IPS DF 6.9 (cell line): ENCODE measurements at places on chromosomes 1 and 21.

DNA sequence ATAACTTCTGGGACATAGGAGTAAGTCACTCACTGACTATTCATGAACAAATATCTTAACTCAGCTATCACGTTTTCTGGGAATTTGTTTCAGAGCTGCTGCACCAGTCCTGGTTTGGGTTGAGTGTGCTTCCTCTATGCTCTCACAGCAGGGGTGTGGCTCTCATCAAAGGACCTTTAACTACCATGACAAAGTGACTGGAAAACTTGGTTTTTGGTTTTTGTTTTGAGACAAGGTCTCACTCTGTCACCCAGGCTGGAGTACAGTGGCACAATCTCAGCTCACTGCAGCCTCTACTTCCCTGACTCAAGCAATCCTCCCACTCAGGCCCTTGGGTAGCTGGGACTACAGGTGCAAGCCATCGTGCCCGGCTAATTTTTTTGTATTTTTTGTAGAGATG, 4.1 kb downstream of the ILDR2 start:
- DNase-seq = no peak

GRCh38 chr1:178011864-178012503, 42.1 kb upstream of the SEC16B start:
- DNase-seq = no peak

- no peak for DNase-seq
Observed at GRCh38 chr1:41479000-41479807, 5.3 kb downstream of the EDN2 start.

DNA sequence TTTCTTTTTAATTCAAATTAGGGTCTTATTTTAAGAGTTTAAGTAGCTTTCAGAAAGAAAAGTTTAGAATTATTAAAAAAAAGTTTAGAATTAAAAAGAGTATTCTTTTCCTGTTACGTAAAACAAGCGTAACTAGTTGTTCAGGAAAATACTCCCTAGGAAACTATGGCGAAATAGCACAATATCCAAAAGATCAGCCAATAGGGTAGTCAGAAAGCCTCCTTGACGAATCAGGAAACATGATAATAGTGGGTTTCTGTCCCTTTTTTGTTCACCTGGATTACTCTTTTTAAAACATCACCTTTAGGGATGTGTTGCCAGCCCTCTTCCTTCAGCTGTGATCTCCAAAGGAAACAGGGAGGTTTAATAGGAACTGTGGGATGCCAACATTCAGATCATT, 25.2 kb downstream of the S1PR1 start:
- DNase-seq = no peak

DNA sequence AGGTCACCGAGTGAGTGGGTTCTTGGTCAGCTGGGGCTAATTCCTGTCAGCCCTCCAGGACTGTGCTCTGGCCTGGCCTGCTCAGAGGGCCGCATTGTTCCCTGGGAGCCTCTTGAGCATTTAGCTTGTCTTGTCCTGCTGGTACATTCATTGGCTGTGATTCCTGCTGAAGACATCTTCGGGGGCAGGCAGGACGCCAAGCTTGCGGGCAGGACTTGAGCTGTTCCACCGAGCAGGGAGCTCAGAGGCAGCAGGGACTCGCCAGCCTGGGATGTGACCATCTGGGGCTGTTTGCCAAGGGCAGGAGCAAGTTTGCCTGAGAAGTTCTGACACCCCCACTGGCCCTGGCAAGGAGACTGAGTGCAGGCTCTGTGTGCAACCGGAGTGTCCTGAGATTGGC, 7.0 kb upstream of the SLC26A9 start:
- DNase-seq = no peak

GRCh38 chr1:10663678-10664035, 132.8 kb downstream of the CASZ1 start:
- DNase-seq = no peak

GRCh38 chr1:19469004-19469403, 16.3 kb downstream of the CAPZB start:
- no peak for DNase-seq

GRCh38 chr1:217432339-217432738, 198.6 kb downstream of the GPATCH2 start:
- no peak for DNase-seq

DNA sequence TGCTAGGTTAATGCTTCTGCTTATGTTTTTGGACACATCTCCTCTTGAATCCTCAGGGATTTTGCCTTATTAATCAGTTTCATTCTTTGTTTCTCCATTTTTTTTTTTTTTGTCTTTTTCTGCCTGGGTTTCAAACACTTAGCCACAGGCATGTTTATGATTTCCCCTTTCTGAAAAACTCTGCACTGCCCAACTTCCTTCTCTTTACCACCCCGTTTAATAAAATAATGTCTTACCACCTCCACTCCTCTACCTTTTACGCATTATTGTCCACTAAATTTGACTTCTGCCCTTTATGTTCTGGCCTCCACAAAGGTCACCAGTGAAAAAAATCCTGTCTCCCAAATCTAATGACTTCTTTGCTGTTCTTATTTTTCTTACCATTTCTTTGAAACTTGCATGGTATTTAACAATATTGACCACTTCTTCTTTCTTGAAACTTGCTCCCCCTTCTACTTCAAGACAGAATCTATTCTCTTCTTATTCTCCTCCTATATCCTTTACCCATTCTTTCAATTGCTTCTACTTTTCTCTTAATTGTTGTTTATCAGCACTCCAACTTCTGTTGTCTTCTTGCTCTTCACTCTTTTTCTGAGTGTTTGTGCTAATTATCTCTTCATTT, 150.3 kb downstream of the TNFSF18 start:
- no peak for DNase-seq

- no peak for DNase-seq
Observed at GRCh38 chr1:110292031-110292741, 47.0 kb upstream of the RBM15 start.

- no peak for DNase-seq
Observed at GRCh38 chr1:117001254-117001927, at the start of gene CD101. CD101 (plus strand) TSS chr1:117001760; CDS start chr1:117001818, 58 bp downstream.

DNA sequence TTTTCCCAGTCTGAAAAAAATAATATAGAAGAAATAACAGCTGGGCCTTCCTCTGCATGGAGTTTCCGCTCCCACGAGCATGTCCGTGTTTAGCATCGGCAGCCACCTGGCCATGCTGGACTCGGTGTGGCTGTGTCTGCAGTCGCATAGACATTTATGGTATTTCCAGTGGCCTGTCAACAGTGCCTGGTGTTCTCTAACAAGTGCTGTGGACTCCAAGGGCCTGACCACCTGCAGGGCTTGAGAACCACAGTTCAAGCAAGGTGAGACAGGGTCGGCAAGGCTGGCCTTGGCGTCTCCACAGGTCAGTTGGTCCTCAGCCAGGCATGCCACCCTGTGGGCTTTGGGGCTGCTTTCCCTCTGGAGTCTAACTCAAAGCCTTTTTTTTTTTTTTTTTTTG, 124.8 kb downstream of the PGBD5 start:
- no peak for DNase-seq

DNA sequence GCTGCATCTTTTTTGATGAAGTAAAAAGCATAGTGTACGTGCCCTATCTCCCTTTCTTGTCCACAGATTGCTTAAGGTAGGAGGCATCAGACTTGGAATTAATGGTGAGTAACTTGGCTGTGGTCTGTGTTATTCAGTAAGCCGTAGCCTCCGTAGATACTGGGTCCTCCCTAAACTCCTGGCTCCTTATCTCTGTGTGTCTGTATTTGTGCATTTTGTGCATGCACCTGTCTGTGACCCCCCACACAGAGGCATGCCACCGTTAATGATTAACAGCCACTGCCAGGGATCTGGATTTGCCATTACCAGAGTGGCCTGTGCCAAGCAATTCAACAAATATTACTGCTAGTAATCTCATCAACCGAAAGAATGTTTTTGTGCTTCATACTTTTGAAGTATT, 31.9 kb downstream of the MAP3K21 start:
- no peak for DNase-seq

GRCh38 chr21:37449302-37449937, 82.8 kb downstream of the DYRK1A start:
- DNase-seq = no peak

DNA sequence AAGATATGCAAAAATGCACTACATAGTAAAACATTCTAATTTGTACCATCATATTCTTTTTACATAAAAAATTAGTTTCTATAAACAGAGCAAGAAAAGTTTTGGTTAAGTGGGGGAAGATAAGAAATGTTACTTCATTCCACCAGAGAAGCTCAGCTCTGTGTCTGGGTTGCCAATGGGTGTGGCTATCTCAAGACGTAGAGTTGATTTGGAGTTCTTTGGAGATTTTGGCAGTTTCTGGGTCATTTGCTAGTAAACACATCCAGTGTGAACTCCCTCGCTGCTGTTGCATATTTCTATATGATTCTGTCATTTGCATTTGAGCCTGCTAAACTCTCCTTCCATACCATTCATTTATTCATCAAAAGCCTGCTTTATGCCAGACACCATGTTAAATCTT, 7.2 kb downstream of the RGL1 start:
- DNase-seq = no peak

GRCh38 chr1:95116580-95117206, 462 bp upstream of the TLCD4 start:
- peak; percentile 41 for DNase-seq

DNA sequence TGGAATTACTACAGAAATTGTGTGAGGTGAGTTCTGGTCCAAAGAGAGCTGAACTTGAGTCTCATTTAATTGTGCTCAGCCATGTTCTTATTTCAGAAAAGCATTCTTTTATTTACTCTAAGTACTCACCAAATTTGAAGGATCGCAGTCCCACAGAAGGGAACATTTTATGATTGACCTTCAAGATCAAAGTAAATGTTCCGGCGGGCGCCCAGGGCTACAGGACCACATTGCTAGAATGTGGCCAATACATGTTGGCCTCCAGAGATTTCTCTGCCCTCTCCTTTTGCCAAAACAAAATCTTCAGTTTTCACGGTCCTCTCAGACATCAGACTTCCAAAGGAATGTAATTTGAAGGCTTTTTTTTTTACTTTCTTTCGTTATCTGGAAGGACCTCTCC, 237.8 kb downstream of the FMN2 start:
- DNase-seq = no peak

GRCh38 chr1:114561333-114561732, 20.1 kb downstream of the BCAS2 start:
- DNase-seq = no peak

GRCh38 chr1:41397753-41398330, 36.6 kb downstream of the FOXO6 start:
- DNase-seq = no peak

DNA sequence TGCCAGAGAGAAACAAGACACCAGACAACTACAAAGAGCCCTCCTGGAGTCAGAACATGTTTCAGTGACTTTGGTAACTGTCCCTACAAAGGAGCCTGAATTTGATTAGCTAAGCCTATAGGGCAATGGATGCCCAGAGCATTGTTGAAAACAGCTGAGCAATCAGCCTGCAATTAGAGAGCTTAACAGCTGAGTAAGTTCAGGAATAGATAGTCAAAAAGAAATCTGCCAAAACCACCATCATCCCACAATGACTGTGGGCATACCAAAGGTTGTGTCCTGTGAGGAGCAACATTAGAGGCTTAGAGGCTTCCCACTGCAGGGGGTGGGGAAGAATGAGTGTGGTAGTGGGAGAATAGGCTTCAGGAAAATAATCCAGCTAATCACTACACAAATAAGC, 32.1 kb downstream of the SH3BP5L start:
- DNase-seq = no peak

DNA sequence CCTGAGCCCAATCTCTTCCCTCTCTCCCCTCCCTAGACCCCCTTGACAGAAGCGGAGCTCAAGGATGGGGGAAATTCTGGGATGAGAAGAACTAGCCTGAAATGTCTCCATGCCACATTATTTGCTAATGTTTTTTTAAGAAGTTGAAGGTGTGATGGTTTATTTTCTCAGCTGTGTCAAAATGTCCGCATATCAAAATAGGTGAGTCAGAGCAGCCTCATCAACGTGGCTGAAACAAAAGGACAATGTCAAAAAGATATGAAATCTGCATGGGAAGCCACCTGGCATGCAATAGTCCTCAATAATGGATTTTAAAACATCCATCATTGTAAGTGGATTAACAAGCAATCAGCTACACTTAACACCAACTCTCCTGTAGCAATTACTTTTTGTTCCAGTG, 101.4 kb downstream of the BEND5 start:
- no peak for DNase-seq

DNA sequence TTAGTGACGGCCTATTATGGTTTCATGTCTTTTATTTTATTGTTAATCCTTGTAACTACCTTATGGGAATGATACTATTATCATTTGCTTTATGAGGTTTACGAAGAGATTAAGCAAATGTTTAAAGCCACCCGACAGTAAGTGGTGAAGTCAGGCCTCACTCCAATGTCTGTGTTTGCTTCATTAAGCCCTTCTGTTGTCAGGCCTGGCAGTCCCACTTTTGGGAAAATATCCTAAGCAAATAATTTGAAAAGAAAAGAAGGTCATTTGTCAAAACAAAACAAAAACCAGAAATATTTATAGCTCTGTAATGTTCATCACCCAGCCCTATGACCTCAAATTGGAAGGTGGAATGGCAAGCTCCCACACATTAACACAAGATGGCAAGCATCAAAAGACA, 40.7 kb upstream of the USP24 start:
- DNase-seq = no peak

GRCh38 chr1:931380-932172, 7.9 kb downstream of the SAMD11 start:
- DNase-seq = no peak

DNA sequence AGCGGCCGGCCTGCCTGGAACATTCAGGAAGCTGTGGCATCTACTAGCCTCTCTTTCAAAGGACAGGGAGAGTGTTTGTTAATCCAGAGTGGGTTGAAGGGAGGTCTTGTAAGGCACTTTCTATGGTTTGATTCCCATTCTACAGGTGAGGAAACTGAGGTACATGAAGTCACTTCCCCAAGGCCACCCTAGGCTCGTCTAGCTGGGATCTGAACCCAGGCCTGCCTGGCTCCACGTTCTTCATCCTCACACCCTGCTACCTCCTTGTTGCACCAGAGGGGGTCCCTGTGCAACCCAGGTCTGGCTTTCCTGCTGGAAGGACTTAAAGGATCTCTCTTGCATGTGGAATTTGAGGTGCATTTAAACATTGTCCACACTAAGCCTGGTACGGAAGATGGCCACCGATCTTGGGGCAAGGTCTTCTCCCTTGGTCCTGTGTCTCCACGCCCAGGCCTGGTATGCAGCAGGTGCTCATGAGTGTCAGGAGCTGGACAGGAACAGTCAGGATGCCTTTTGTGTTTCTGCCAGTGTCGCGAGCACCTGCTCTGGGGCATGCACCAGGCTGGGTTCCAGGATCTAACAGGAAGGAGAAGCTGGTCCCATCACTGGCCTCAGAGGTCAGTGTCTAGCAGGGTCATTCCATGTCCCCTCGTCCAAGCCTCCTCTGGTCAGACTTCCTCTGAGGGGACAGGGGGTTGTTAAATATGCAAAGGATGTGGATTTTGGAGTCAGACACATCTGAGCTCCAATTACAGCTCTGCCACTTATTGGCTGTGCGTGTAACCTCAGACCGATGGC, 103.2 kb upstream of the RUNX3 start:
- DNase-seq = no peak

GRCh38 chr1:235266325-235266724, 61.7 kb downstream of the ARID4B start:
- no peak for DNase-seq
